Retinal pigment epithelial cell (primary cell): ENCODE measurements at places on chromosomes 12 and 14.

GRCh38 chr14:70317969-70318634, 41.4 kb downstream of the COX16 start:
- DNase-seq: peak; percentile 16

GRCh38 chr12:47207829-47208248, 128.1 kb upstream of the AMIGO2 start:
- DNase-seq: no peak

DNA sequence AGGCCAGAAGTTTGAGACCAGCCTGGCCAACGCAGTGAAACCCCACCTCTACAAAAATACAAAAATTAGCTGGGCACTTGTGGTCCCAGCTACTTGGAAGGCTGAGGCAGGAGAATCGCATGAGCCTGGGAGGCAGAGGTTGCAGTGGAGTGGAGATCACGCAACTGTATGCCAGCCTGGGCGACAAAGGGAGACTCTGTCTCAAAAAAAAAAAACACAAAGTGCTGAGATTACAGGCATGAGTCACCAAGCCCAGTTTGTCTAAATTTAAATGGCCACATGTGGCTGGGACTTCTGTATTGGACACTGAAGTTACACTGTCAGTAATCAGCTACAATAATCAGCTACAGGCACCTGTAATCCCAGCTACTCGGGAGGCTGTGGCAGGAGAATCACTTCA, 100.9 kb upstream of the AEBP2 start:
- no peak for DNase-seq

GRCh38 chr14:95677179-95677835, 8.9 kb upstream of the TCL1B start:
- DNase-seq: no peak

GRCh38 chr14:31414190-31414833, 6.0 kb downstream of the HEATR5A start:
- no peak for DNase-seq

DNA sequence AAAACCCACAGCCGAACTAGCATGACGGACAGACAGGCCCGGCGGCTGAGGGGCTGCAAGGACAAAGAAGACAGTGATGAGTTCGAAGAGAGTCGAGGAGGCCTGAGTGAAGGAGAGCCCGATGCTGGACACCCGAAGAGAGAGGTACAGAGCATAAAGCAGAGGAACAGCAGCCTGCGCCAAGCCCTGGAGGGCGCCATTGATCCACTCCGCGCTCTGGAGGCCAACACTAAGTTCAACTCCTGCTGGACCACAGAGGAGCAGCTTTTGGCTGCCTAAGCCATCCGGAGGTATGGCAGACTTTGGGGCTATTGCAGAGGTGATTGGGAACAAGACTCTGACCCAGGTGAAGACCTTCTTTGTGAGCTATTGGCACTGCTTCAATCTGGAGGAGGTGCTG, 7.8 kb upstream of the PLXNC1 start:
- DNase-seq: no peak

GRCh38 chr14:97253756-97254155, 456.6 kb downstream of the VRK1 start:
- no peak for DNase-seq
